ENCODE measurements at places on chromosomes 4 and X.

GRCh38 chr4:5752376-5753184, 41.6 kb downstream of the EVC start:
- DNase-seq, result no peak

GRCh38 chrX:101931136-101931487, 715 bp downstream of the ZMAT1 start:
- peak; percentile 0 for DNase-seq

DNA sequence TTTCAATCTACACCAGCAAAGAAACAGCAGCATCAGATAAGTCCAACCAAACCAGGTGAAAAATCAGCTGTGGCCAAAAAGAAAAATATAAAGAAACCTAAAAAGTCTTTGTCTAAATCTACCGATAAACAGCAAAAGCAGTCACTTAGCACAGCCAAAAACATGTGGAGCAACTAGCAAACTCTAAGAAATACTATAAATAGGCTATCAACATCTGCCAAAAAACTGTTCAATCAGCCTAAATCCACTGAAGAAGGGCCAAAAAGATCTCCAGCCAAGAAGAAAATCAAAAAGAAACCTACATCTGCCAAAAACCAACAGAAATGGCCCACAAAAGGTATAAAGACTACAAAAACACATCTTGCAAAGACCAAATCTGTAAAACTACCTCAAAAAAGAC, 36.7 kb upstream of the CABS1 start:
- no peak for DNase-seq

- peak; percentile 86 for DNase-seq
Observed at GRCh38 chr4:76781698-76782595, 116.0 kb downstream of the SOWAHB start.

Measured in LoVo (cell line).